Stimulated activated CD8-positive, alpha-beta memory T cell treated with anti-CD3 and anti-CD28 coated beads, Interleukin-4, amount 100 ng/mL, for 4 hours (primary cell): ENCODE measurements at places on chromosomes 12 and 14.

DNA sequence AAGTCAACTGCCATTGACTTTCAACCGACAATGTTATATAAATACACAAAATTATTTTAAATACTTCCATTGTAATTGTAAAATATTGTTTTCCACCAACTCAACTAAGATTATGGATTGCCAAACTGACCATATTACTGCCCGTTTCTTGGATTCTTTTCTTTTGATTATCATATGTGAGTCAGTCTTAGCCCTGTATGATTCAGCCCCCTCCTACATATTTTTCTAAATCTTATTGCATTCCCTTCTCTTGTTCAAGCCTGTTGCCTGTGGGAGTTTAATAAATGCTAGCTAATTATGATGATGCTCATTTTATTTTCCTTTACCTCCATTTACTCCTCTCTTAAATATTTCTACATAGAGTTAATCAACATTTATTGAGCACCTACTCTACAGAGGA lies 6.8 kb downstream of the RASSF9 start:
- no peak for DNase-seq

DNA sequence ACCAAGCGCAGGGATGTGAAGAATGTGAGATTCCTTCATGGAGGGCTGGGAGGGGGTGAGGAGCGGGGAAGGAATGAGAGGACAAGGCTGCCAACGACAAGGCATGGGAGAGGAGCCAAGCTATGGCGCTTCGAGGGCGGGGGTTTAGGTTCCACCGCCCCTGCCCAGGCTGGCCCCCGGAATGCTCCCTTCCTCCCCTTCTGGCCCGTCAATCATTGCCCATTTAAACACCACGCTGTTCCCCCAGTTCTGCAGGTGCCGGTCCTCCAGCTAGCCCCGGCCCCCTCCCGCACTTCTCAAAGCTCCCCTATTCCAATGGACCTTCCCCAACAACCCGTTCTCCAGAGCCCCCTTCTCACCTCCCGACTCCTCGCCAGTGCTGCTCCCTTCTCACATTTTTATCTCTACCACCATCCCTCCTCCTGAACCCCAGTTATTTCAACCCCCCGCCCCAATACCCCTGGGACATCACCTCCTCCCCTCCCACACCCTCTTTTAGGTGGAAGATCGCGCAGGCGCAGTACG lies 428 bp downstream of the RNF41 start:
- no peak for DNase-seq

DNA sequence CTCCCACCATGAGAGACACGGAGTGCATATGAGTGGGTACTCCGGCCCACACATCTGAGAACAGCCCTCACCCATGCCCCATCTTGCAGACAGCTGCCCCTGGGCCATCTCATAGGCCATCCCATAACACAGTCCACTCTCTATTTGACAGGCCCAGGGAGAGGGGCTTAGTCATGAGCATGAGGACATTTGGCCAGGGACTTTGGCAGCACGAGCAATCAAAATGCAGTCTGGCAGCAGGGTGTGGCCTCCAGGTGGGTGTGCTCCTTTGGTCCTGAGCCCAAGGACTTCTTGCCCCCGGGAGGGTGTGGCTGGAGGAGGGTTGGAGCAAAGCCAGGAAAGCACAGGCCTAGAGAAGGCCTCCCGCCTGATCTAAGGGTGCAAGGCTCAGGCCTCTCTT lies 25.6 kb downstream of the EMP1 start:
- no peak for DNase-seq

GRCh38 chr12:12804432-12804886 lies 8.7 kb upstream of the DDX47 start:
- no peak for DNase-seq
